ENCODE measurements at places on chromosomes 16 and 17. TPM values are rescaled to one million over a fixed set of nuclear protein-coding genes. Genes with fewer than 3 reads are reported as not detected.
A peak's percentile ranks its signal among the peaks of the same experiment; 100 is the strongest.

Gene CLEC3A
- not detected for total RNA-seq

Gene JMJD6
- total RNA-seq: 51.3 TPM

Gene GNG13
- not detected for total RNA-seq

Gene SDK2
- total RNA-seq: 11.9 TPM

DNA sequence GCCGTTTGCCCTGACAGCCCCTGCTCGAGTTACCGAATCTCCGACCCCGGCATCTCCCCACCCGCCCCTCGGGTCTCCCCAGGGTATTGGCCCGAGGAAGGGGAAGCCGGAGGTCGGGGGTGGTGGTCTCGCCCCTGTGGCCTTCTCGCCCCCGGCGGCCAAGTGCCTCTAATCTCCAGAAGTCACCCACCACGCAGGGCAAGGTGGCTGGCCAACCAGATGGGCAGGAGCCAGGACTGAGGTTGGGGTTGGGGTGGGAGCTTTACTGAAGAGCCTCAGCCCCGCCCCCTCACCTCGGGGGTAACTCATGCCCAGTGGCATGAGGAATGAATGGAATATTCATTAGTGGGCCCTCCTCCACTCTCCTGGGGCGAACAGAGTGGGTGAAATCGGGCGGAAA lies 637 bp downstream of the DHRS11 start:
- DNase-seq: no peak

DNA sequence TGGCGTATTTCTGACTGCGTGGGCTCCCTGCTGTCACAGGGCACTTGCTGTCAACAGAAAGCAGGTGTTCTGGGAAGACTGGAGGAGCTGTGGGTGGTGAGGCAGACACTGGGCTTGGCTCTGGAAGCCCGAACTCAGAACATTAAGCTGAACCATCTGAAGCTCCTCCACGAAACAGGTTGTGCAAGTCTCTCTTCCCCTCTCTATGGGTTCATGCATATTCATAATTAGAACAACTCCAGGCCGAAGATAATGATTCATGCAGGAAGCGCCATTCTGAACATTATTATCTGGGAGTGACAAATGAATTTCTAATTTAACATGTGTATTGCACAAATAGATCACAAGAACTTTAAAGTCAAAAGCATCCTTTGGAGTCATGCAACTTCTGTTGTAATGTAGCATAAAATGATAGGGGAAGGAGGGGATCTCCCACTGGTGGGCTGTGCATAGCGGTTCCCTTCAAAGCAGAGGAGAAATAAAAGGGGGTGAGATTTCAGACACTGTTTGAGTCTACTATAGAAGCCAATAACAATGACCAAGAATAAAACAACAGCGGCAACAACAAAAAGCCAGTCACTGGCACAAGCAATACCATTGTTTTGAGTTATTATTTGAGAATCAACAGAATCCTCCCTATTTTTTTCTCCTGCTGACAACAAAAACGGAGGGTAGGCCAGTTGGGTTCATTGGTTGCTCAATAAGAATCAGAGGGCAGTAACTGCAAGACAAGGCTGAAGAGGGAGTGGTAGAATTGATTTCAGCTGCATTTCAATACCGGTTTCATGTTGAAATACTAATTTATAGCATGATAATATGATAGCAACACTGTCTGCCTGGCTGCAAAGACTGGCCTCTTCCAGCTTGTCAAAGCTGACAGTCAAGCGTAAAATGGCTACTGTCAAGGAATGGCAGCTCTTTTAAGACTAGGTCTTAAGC lies 407.3 kb downstream of the XYLT1 start:
- no peak for DNase-seq

Gene ARL17B
- total RNA-seq: 33.8 TPM

DNA sequence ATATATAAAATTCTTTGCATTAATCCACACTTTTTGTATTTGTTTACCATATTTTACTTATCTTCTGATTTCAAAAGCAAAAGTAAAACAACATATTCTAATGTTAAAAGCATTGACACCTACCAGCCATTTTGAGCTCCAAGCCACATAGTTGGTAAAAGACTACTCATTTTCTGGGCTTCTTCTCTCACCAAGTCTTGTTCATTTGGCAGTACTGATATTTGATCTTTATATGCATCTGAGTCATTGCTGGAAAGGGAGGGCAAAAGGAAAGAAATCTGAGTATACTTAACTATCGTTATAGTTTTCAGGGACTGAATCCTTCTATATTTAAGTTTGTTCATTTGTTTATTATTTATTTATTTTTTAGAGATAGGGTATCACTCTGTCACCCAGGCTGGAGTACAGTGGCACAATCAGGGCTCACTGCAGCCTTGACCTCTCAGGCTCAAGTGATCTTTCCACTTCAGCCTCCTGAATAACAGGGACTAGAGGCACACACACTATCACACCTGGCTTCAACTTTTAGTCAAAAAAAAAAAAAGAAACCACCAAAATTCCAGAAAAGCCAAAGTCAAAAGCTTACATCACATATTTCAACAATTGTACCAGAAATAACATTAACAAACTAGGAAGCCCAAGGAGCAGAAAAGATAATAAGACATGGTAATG lies 121.0 kb upstream of the TOB1 start:
- no peak for DNase-seq

Gene CDH11
- not detected for total RNA-seq

DNA sequence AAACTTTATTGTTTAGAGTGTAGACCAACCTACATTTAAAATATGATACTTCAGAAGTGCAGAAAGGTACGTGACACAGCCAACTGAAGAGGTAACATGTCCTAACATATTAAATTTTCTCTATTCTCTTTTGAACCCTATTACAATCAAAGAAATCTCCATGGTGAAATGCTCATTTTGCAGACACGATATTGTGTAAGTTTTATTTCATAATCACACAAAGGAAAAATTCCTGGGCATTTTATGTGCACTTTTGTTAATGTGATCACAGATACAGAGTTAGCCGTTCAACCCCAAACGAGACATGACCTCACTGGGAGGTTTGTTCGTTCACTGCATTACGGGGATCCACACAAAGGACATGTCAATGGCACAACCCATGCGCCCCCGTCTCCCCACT lies 21.8 kb downstream of the KCNJ16 start:
- DNase-seq: no peak

Gene RPL26
- 2,050 TPM for total RNA-seq

DNA sequence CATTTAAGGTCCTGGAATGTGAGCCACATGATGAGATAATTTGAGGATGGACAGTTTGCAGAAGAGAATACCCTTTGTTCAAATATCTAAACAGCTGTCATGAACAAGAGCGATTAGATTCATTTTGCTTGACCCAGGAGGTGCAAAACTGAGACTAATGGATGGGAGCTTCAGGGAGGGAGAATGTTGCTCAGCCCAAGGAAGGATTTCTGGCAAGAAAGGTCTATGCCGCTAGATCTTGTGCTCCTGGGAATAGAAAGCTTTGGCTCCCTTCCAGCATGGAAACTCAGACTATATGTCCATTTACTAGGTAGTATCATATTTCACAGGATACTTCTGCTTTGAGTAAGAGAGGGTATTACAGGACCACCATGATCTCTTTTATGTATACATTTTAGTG lies 14.8 kb upstream of the CDH11 start:
- DNase-seq: no peak

Gene TP53TG3B
- not detected for total RNA-seq

Gene DYNLRB2
- total RNA-seq: not detected

DNA sequence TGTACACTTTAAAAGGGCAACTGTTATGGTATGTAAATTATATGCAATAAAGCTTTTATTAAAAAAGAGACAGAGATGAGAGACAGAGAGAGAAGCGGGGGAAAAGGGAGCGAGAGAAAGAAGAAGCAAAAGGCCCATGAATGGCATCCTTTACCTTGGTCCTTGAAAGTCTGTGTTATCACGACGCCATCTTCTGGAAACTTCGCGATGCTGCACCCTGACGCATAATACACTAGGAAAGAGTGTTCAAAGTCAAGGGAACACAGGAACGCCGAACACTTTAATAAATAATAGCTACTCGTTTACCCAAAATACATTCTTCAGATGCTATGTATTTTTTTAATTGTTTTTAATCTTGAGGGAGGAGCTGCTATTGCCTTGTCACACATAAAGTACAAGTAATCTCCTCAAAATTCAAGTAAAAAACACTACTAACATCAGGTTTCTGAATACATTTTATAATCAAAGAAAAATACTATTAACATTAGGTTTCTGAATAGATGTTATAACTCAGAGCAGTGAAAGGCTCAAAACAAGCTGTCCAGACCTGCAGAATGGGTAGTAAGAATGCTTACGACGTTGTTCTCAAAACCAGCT lies 23.0 kb upstream of the SLC38A8 start:
- DNase-seq: peak; percentile 52

DNA sequence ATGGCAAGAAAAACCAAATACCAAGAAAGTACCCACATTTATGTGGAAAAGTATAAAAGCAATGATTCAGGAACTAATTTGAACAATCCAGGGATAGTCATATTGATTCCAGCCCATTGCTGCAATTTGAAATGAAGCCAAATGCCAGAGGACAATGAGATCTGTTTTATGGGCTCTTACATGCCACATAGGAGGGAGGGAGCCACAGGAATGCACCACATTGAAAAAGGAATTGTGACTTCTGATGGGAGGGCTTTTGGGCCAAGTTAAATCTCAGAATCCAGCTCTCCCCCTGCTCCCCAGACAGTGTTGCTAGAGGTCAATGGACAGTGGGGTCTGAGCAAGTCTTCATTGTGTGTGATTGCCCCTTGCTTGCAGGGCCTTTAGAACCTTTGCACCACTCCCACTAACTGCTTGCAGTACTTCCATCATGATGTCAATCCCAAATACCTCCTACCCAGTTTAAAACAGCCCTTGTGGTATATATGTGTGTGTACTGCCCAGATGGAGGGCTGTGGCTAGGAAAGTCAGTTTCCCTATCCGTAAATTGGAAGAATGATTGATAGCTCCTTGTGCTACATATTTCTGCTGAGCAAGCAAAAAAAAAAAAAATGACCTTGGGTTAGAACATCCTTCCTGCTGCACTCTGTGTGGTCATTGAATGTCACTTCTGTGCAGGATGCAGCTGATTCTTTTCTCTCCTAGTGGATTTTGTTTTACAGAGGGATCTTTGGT lies 406.8 kb downstream of the UTP18 start:
- DNase-seq: no peak

GRCh38 chr16:72195609-72196008 lies 23.7 kb upstream of the PMFBP1 start:
- DNase-seq: no peak

- no peak for DNase-seq
Measured at GRCh38 chr17:66610361-66611133, 224.4 kb upstream of the CACNG5 start.

Gene C17orf67
- 5.1 TPM for total RNA-seq

DNA sequence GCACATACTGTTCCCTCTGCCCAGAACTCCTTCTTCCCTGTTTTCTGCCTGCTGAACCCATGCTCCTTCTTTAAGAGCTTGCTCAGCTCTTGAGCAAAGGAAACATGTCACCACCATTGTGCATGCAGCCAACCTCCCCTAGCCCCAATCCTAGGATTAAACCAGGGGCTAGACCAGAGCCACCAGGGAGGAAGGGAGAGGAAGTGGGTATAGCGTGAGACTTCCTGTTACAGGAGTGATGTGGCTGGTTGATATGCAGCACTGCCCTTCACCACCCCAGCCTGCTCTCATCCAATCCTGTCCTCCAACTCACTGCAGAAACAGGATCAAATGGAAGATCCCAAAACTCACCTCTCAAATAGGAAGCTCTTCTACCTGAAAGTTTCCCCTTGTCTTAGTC lies 67.1 kb upstream of the CDH5 start:
- DNase-seq: no peak

DNA sequence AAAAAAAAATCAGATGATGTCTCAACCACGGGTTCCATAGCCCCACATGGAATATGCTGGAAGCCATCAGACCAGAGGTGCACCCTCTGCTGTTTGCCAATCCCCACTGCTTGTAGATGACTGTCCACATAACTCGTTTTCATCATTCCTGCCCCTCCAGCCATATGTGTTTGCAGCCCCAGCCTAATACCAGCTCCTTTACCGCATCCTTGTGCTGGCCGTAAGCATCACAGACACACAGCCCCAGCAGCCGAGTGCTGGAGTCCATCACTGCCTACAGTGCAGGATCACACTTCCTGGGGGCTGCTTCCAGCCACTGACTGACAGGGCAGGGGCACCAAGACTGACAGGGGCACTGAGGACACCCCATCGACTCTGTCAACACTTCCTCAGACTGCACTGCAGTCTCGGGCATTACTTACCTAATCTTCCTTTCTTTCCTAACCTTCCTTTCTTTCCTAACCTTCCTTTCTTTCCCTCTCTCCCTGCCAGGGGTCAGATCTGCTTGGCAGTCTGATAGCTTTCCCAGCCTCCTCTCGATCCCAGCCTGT lies 5.0 kb downstream of the RCVRN start:
- DNase-seq: no peak

Gene STAT5B
- 164 TPM for total RNA-seq

Gene ALOX15B
- not detected for total RNA-seq

DNA sequence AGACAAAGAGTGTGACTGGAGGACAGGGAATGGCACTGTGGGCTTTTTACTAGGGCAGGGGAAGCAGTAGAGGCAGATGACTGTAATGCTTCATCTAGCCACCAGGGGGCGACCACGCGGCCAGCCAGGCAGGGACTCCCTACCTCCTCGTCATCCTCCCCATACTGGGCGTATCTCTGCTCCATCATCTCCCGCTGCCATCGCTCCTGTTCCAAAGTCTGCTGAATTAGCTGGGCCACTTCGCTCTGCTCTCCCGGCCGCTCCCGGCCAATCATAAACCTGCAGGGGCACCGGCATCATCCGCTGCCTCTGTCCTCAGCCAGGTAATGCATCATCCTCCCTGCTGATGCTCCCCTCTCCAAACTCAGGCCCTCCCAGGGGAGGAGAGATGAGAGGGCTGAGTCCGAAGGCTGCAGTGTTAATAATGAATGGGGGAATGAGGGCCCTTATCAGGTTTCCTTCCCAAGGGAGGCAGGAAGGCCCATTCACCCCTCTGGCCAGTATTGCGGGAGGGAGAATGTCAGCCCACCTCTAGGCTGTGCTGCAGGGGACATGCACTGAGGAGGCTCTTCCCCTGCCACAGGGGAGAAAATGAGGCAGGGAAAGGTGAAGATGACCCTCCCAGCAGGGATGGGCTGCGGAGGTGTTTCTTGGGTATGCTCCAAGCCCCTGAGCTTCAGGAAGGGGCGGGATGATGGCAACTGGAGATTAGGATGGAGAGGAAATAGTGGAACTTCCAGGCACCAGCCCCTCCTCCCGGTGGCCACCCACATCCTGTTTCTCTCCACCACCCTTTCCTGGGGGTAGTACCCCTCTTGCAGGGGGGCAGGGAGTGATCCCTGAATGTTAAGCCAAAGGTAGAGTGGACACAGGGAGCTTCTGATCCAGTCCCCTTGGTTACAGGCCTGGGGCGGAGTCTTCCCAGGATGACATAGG lies 10.3 kb upstream of the SAMD14 start:
- DNase-seq: peak; percentile 85

DNA sequence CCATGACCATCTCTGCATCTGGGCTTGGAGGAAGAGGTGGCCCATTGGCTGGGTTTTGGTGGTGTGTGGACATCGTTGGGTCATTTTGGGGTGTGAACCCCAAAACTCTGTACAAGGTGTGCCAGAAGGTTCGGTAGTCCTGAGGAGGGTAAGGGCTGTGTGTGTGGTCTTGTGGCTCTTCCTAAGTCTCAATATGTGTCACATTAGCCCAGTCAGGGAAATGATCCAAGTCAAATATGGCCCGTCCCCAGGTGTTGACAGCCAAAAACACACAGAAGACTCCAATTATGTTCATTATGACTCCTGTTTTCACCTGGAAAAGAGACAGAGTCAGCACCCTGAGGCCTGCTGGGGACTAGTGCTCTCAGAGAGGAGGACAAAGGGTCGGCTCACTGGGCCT lies 27.1 kb downstream of the SLC13A5 start:
- no peak for DNase-seq

Gene POLR3K
- total RNA-seq: 31.5 TPM

Gene RAC3
- 13.7 TPM for total RNA-seq

Gene GSE1
- total RNA-seq: 27.3 TPM

- no peak for DNase-seq
Measured at GRCh38 chr16:89547291-89547690, 13.2 kb upstream of the RPL13 start.
